ENCODE measurements at places on chromosomes 7 and 10. TPM values are rescaled to one million over a fixed set of nuclear protein-coding genes. Genes with fewer than 3 reads are reported as not detected.
A peak's percentile ranks its signal among the peaks of the same experiment; 100 is the strongest.

DNA sequence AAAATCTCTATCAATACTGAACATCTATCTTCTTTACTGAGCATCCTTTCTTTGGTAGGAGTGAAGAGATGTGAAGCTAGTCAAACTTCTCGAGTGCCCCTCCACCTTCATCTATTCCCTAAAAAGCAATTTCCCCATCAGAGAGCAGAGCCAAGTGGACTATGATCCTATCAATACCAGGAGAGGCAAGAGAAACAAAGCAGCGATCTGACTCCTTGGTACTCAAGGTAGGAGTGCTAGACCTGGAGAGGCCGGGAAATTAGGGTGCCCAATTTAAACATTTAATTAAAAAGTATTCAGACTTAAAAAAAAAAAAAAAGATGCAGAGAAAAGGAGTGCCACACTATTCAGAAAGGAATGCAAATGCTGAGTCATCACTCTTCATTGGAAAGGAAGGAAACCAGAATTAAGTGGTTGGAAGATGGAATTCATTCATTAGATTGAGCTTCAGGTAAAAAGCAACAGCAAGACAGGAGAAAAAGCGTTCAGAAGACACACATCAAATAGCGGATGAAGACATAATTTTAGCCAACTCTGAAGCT is 1.6 kb downstream of the TIAL1 start:
- H3K27me3 ChIP-seq, result no peaks in the 10 kb centered on the region
- peaks cover 2% of the 10 kb centered on the region for H3K4me1 ChIP-seq
- H3K4me3 ChIP-seq, result peak overlapping the region; percentile 78
- peak; percentile 71 for DNase-seq

ERVW-1 gene
- polyA plus RNA-seq, result not detected

GRCh38 chr7:13990319-13990983 is 985 bp upstream of the ETV1 start:
- DNase-seq, result peak; percentile 56
- peaks cover 2% of the 10 kb centered on the region for H3K4me1 ChIP-seq
- H3K27me3 ChIP-seq, result no peaks in the 10 kb centered on the region
- H3K4me3 ChIP-seq, result peak overlapping the region; percentile 94
- H3K27ac ChIP-seq, result peak overlapping the region; percentile 97

ZNF138 gene
- polyA plus RNA-seq, result 4.9 TPM

AOAH gene
- not detected for polyA plus RNA-seq

- no peak overlapping the region for H3K27ac ChIP-seq
- H3K36me3 ChIP-seq, result no peaks in the 10 kb centered on the region
Observed at GRCh38 chr10:18400201-18400905, 251.0 kb downstream of the NSUN6 start.

IDI2 gene
- polyA plus RNA-seq, result not detected

GRCh38 chr10:78685466-78686103 is 383.2 kb upstream of the ZMIZ1 start:
- no peaks in the 10 kb centered on the region for H3K4me1 ChIP-seq
- no peak for DNase-seq
- H3K4me3 ChIP-seq, result no peak overlapping the region
- H3K27ac ChIP-seq, result no peak overlapping the region
- no peaks in the 10 kb centered on the region for H3K36me3 ChIP-seq

GRCh38 chr10:82206831-82207230 is 331.8 kb downstream of the NRG3 start:
- DNase-seq, result no peak
- H3K27ac ChIP-seq, result no peak overlapping the region
- H3K36me3 ChIP-seq, result no peaks in the 10 kb centered on the region
- H3K4me3 ChIP-seq, result no peak overlapping the region
- no peaks in the 10 kb centered on the region for H3K27me3 ChIP-seq

DNA sequence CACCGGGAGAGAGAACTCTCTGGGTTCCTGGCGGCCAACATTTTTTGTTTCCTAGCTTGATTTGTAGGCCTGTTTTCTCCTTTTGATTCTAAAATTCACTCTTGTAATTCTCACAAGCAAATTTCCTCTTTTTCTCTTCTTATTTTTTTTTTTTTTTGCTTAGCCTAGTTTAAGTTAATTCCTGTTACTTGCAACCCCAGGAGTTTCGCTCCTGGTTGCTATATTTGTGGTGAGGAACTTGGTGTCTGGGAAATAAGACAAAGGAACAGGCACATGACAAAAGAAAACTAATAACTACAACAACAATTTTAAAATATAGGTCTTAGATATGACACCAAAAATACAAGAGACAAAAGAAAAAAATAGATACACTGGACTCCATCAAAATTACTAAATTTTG is 6.7 kb downstream of the AOAH start:
- no peak overlapping the region for H3K27ac ChIP-seq
- H3K4me3 ChIP-seq, result no peak overlapping the region
- H3K36me3 ChIP-seq, result no peaks in the 10 kb centered on the region
- H3K4me1 ChIP-seq, result no peaks in the 10 kb centered on the region
- no peaks in the 10 kb centered on the region for H3K27me3 ChIP-seq

GRCh38 chr10:46515366-46515765 is 41.1 kb downstream of the GPRIN2 start:
- peaks cover 12% of the 10 kb centered on the region for H3K4me1 ChIP-seq
- no peaks in the 10 kb centered on the region for H3K36me3 ChIP-seq
- H3K27ac ChIP-seq, result no peak overlapping the region
- no peak for DNase-seq

SHH gene
- polyA plus RNA-seq, result not detected

- H3K27ac ChIP-seq, result no peak overlapping the region
- no peak overlapping the region for H3K4me3 ChIP-seq
- no peaks in the 10 kb centered on the region for H3K36me3 ChIP-seq
- peaks cover 2% of the 10 kb centered on the region for H3K27me3 ChIP-seq
Observed at GRCh38 chr7:36305648-36306047, 84.0 kb upstream of the ANLN start.

GRCh38 chr7:159112136-159113011 is 32.3 kb downstream of the VIPR2 start:
- no peaks in the 10 kb centered on the region for H3K4me1 ChIP-seq
- H3K36me3 ChIP-seq, result no peaks in the 10 kb centered on the region
- no peaks in the 10 kb centered on the region for H3K27me3 ChIP-seq
- DNase-seq, result no peak
- no peak overlapping the region for H3K27ac ChIP-seq
- no peak overlapping the region for H3K4me3 ChIP-seq

TFR2 gene
- 0.16 TPM for polyA plus RNA-seq

DNA sequence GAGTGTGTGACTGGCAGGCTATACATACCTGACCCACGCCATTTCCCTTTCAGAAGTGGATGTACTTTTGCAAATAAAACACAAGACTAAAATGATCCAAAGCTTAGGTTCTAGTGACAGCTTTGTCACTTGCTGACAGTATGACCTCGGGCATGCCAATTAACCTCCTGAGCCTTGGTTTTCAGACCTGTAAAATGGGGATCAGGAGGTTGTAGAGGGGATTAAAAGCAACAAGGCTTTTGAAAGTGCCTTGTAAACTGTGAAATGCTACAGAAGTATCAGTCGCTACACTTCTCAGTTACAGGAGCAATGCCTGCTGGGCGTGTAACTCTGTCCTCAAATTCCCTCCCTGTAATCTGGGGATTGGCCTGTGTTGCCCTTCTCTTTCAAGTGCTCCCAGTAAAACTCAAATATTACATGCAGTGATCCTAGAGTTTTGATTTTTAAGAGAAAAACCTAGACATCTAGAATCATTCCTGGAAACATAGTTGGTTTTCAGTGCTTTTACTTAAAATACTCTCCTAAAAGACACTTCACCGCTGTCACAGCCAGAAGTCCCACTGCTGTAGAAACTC is 8.8 kb upstream of the GRB10 start:
- H3K27ac ChIP-seq, result peak overlapping the region; percentile 54
- H3K4me1 ChIP-seq, result no peaks in the 10 kb centered on the region
- DNase-seq, result peak; percentile 18

DNA sequence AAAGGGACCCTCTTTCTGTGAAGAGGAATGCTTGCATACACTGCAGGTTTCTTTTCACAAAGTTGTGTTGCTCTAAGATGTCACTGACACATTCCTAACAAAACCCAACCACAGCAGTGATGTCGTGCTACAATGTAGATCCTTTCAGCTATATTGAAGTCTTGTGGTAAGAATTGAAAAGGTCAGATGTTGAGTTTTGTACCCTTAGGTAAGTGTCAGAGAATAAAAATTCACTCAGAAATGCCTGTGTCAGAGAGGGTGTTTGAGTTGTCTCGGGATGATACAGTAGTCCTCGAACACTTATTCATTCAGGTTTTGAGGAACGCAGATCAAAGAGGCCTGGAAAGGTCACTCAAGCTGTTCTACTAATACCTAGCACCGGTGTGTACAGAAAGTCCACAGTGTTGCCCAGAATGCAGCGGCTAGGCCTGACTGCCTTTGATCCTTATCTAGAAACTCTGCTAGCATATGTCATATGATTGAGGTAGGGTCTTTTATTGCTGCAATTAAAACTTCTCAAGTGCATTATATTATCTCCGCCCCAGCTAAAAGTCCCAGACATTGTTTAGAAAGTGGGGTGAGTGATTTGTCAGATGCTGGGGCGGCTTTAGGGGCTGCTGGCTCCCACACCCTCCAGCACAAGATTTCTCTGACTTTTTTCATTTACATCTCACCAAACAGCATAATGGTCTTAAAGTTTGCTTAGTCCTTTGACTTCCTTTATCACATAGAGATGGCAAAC is 26.0 kb downstream of the RNF32 start:
- no peak overlapping the region for H3K4me3 ChIP-seq
- no peak overlapping the region for H3K27ac ChIP-seq
- no peaks in the 10 kb centered on the region for H3K4me1 ChIP-seq

DNA sequence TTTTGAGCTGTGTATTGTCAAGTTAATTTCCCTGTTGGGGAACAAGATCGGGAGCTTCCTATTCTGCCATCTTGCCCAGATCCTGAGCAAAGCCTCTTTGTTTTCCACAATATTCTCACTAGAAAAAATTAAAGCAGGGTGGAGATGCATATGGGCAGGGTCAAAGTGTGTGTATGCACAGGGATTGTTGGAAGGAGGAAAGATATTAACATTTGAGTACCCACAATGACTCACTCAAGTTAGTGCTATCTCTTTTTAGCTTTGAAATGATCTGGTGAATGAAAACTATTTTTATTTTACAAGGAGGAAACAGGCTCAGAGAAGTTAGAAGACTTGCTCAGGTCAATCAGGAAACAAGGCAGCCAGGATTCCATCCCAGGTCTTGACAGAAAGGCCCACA is 6.7 kb upstream of the BTBD16 start:
- no peaks in the 10 kb centered on the region for H3K27me3 ChIP-seq
- H3K36me3 ChIP-seq, result no peaks in the 10 kb centered on the region
- DNase-seq, result peak; percentile 33
- H3K4me1 ChIP-seq, result peaks cover 5% of the 10 kb centered on the region

DNA sequence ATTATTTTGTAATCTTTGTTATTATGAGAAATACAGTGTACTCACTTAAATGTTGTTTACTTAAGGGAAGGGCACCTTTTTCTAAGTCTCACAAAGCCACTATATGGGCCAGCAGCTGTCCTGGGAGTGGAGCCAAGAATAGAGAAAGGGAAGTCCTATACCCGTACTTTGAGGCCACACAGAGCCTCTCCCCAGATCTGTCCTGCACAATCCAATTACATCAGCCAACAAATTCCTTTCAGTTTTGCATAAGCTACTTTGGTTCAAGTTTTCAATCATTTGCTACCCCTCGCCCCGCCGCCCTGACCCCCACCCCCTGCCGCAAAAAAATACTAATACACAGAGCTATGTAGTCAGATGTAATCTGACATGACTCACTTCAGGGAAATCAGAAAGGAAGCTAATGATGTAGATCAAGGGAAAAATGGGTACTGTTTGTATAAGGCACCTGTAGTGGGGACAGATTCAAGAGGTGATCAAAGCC is 297.4 kb upstream of the NEBL start:
- no peak overlapping the region for H3K27ac ChIP-seq
- no peaks in the 10 kb centered on the region for H3K36me3 ChIP-seq
- H3K4me1 ChIP-seq, result no peaks in the 10 kb centered on the region
- H3K27me3 ChIP-seq, result no peaks in the 10 kb centered on the region
- H3K4me3 ChIP-seq, result no peak overlapping the region
- DNase-seq, result peak; percentile 23

DNA sequence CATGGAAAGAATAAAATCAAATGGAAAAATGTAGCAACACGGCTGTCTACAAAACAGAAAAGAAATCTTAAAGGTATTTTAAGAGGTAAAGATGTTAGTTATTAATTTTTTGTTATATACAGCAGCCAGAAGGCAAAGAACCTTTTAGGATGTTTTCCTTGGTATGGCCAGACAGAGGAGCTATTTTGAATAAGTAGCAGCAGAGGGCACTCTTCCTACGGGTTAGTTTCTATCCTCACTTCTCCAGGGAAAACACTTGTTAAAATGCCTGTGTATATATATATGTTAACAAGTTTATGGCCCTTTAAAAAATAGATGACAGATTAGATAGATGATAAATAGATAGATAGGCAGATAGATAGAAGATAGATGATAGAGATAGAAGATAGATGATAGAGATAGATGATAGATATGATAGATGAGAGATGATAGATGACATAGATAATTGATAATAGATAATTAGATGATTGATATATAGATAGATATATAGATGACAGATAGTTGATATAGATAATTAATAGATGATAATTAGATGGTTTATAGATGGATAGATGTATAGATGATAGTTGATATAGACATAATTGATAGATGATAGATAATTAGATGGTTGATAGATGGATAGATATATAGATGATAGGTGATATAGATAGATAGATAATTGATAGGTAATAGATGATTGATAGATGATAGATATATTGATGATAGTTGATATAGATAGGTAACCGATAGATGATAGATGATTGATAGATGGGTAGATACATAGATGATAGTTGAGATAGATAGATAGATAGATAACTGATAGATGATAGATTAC is 57.8 kb upstream of the WIPF3 start:
- H3K27me3 ChIP-seq, result no peaks in the 10 kb centered on the region
- H3K27ac ChIP-seq, result no peak overlapping the region
- H3K4me3 ChIP-seq, result no peak overlapping the region
- H3K4me1 ChIP-seq, result no peaks in the 10 kb centered on the region
- peak; percentile 30 for DNase-seq

GRCh38 chr10:84540022-84540616 is 211.7 kb downstream of the CCSER2 start:
- H3K27me3 ChIP-seq, result no peaks in the 10 kb centered on the region
- H3K36me3 ChIP-seq, result no peaks in the 10 kb centered on the region
- H3K4me3 ChIP-seq, result no peak overlapping the region
- peak overlapping the region; percentile 78 for H3K27ac ChIP-seq
- H3K4me1 ChIP-seq, result peaks cover 7% of the 10 kb centered on the region
- peak; percentile 93 for DNase-seq

DNA sequence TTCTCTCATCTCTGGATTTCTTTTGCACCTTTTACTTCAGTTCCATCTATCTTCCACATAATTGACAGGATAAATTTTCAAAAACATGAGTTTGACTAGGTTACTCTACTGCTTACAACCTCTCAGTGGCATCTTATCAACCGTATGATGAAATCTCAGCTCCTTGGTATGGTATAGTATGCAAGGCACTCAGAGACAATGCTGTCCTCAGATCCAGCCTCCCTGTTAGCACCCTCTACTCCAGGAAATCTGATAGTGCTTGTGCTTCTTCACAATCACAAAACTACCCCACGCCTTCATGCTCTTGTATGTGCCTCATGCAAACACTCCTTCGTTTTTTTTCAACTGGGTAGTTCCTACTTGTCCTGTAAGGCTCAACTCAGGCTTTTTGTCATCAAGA is 330.7 kb downstream of the GPR158 start:
- H3K4me3 ChIP-seq, result no peak overlapping the region
- DNase-seq, result no peak
- H3K27ac ChIP-seq, result no peak overlapping the region

FAM25G gene
- polyA plus RNA-seq, result not detected

All from fibroblast of lung (primary cell).